ENCODE measurements at places on chromosomes 5 and 9.

DNA sequence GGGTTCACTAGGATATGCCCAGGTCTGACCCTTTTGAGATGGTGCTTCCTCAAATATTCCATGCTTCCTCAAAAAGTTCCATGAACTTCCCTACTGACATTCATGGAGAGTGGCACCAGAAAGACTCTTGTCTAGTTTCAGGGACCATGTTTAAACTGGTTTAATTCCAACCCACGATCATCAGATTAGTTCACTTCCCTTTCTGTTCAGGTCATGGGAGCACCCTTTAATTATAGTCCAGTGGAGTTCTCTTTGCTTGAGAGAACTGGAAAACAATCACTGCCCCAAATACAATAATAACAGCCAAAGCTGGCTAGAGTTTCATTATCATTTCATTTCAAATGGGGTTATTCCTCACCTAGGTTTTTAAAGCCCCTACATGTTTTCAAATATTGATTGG lies 9.7 kb upstream of the ERBIN start:
- DNase-seq, result no peak

GRCh38 chr5:7845557-7845956 lies 5.4 kb downstream of the CFAP90 start:
- DNase-seq, result no peak

DNA sequence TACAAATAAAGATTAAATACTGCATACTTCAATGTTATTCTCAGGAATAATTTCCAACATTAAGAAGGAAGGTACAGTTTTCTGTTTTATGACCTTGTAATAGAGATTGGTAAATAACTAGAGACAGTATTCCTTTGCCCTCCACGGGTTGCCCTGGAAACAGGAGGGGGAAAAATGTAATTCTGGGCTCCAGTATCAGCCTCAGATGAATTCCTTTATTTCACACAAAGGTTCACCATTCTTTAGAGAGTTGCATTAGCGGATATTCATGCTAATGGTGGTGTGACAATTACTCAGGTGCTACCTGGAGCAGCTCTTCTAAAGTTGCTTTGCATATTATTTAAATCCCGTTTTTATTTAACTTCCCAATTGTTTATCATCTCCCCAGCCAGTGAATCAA lies 42.6 kb downstream of the CETN3 start:
- no peak for DNase-seq

GRCh38 chr5:157324237-157324636 lies 58.3 kb downstream of the CYFIP2 start:
- no peak for DNase-seq

GRCh38 chr9:33165263-33166151 lies 1.6 kb downstream of the B4GALT1 start:
- no peak for DNase-seq

- no peak for DNase-seq
Measured at GRCh38 chr5:35056686-35057085, 8.9 kb upstream of the AGXT2 start.

DNA sequence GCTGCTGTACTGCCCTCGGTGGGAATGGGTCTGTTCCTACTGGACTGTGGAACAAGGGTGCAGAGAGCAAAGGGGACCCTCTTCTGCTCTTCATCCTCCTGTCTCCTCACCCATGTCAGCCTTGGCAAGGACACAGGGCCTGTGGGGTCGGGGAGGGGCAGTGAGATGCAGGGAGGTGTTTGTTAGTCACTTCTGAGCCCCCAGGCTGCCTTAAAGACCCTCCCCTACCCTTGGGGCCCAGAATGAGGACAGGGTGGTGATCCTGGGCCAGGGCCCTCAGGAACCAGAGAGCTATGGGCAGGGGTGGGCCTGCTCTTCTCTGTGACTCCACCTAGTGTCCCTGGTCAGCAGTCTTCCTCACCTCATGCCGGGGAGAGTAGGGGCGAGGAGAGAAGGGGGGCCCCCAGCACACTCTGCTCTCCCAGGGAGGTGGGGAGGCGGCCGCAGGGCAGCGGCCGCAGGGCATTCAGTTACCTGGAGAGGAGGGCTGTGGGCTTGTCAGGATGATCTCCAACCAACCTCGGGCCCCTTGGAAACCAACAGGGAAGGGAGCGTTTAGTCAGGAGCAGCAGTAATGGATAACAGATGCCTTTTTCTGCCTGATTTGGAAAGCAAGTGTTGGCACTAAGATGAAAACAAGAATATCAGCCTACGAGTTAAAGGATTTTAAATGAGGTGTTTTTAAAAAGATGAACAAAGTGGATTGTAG lies 62.0 kb upstream of the GARNL3 start:
- DNase-seq, result no peak

DNA sequence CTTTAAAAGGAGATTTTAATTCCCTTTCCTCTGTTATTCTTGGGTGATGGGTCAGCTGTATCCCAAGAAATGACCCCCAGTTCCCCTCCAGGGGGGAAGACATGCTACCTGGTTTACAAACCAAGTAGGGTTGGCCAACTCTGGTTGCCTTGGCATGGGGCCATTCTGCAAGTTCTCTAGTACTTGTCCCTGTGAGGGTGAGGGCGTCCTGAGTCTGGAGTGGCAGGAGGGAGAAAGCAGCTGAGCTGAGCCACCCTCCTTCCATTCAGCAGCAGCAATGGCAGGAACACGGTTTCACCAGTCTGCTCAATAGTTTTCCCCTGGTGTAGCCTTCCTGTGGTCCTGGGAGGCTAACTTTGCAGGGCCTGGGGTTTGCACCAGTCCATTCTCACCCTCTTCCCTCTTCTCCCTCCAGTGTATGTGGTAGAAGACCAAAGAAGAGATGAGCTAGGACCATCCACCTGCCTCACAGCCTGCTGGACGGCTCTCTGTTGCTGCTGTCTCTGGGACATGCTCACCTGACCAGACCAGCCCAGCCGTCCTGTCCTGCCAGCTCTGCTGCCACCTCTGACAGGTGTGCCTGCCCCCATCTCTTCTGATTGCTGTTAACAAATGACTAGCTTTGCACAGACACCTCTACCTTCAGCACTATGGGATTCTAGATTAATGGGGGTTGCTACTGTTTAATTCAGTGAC lies 59.9 kb downstream of the PFDN1 start:
- DNase-seq, result no peak

DNA sequence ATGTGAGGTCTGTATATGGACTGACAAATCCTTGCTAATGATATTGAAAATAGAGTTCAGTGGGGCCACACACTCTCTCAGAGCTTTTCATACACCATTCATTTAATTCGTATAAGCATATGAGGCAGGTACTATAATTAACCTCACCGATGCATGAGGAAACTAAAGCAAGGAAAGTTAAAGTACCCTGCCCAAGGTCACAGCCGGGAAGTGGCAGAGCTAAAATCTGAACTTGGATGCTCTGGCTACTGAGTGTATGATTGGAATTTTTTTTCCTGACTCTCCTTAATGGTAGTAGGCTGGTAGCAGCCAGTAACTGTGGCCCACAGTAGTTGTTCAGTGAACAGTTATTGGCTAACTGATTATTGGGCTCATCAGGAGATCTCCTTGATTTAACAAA lies 135.3 kb downstream of the NUDT12 start:
- no peak for DNase-seq

- no peak for DNase-seq
Measured at GRCh38 chr9:136201174-136201573, 3.8 kb downstream of the LHX3 start.

DNA sequence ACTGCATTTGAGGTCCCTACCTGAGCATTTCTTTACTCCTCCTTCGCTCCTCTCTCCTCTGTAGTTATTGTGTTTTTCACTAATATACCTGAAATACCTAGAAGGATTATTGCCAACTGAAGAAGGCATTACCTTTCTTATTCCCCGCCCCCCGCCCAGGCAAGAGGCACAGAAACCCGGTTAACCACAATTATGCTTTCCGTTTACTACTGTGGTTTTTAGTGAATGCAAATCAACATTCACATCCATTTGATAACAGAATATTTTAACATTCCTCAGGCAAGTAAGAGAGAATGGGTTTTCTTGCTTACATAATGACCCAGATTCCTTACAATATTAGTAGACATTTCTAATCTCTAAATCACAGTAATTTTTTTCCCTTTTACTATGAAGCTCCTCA lies 136.9 kb downstream of the PCSK5 start:
- no peak for DNase-seq

- DNase-seq, result no peak
Measured at GRCh38 chr5:61809651-61810050, 477.6 kb downstream of the ZSWIM6 start.

DNA sequence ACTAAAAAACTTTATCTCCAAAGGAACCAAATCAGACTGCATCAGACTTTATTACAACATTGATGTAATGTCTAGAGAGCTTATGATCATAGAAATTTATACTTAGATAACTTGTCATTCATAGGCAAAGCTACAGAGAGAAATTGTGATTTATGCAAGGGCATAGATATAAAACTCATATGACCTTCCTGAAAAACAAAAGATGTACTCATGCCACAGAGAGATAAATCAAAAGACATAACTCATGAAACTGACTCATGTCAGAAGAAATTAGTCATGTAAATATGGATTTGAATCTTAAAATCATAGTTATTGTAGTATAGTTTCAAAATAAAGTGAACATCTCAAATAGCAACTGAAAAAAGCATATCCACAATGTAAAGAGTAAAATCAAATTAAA lies 186.2 kb downstream of the GABBR2 start:
- no peak for DNase-seq

DNA sequence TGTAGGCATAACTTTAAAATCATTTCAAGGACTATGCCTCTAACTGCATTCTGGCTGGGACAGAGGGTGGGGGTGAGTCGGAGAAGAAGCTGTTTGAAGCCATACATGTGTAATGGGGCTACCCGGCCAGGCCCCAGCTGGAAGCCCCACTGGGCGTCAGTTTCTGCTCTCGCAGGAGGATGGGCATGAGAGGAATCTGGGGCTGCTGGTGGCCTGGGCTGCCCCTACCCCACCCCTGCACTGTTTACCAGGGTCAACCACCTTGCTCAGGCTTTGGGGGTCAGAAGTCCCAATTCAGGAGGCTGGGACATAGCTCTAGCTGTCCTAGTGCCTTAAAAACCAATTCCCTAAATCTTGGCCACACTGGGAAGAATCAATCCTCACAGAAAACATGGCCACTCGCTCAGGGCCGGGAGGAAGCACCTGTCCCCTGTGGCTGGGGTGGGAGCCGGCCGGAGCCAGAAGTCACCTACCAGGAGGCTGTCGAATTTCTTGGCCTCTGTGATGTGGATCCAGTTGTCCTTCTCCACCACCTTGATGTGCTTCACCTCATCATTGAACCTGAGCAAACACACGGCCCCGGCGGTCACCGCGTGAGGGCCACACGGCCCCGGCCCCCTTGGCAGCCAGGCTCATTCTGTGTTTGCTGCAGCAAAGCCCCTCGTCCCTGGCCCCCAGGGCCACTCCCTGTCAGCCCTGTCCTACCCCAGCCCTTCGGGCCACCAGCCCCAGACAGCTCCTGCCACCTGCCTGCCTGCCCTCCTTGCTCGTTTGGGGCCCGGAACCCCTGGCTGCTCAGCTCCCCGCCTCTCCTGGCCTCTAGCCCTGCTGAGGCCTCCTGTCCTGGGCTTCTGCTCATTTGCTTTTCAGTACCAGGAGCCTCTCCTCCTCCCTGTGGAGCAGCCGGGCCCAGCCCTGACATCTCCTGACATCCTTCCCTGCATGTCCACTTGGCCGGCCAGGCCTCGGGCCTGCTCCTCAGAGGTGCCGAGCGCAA lies 33.6 kb upstream of the SARDH start:
- no peak for DNase-seq

GRCh38 chr9:133107961-133108793 lies 12.9 kb downstream of the RALGDS start:
- DNase-seq, result no peak

GRCh38 chr9:69496846-69497450 lies 171.9 kb downstream of the ENTREP1 start:
- no peak for DNase-seq

DNA sequence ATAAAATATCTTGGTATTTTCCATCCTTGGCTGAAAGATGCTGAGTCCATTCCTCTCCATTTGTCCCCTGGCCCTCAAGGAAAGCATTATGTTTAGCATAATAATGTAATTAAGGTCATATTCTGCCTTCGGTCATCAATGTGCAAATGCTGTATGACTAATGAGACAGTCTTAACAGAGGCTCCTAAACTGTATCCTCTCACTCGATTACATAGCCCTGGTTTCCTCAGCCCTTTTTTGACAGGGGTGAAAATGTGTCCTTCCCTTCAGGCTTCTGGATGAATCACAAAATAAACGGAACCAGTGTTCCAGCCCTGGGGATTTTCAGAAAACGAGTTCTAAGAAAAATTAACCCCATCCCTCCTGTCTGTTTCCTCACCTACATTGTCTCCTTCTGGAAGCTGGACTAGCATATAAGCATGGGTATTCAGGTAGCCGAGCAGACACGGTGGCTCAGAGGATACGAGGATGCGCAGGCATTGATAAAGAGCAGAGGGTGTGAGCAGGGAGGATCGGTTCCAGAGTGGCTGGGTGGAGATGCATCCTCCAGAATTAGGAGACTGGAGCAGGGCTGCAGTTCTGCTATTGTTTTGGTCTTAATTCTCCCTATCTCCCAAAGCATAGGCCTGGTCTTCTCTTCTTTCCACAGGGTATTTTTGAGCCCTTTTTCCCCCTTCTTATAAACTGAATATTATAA lies 742.9 kb downstream of the TLR4 start:
- no peak for DNase-seq

- DNase-seq, result no peak
Measured at GRCh38 chr5:75640826-75641225, 29.6 kb downstream of the ANKDD1B start.

- peak; percentile 16 for DNase-seq
Measured at GRCh38 chr5:146426853-146427618, 20.1 kb upstream of the TCERG1 start.

DNA sequence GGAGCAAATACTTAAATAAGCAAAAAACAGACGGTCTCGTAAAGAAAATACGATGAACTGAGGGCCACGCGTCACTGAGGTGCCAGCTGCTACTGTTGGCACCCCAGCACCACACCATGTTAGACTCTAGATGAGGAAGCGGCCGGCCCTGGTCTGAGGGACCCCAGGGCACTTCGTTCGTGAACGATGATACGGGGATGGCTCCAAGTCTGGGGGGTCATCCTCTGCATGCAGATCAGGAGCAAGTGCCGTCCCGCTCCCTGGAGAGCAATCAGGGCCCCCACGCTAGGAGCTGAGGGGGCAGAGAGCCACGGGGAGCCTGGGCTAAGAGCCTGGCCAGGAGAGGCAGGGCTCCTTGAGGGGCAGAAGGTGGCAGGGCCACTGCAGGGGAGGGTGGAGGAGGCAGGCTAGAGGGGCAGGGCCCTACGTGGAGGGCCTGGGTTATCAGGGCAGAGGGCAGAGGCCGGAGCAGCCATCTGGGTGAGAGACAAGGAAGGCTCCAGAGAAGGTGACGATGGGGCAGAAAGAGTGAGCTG lies 24.1 kb downstream of the SARDH start:
- no peak for DNase-seq

- no peak for DNase-seq
Measured at GRCh38 chr5:168123631-168124528, 167.6 kb upstream of the WWC1 start.

Data from SHP77 treated with DMSO at 0.1 percent for 48 hours (cell line).